AG09309 (cell line): ENCODE measurements at places on chromosomes 5 and 9.

GRCh38 chr5:61995486-61995885 is 310.5 kb upstream of the KIF2A start:
- DNase-seq: no peak

GRCh38 chr9:128442150-128442549 is 13.7 kb upstream of the ODF2 start:
- DNase-seq: no peak

DNA sequence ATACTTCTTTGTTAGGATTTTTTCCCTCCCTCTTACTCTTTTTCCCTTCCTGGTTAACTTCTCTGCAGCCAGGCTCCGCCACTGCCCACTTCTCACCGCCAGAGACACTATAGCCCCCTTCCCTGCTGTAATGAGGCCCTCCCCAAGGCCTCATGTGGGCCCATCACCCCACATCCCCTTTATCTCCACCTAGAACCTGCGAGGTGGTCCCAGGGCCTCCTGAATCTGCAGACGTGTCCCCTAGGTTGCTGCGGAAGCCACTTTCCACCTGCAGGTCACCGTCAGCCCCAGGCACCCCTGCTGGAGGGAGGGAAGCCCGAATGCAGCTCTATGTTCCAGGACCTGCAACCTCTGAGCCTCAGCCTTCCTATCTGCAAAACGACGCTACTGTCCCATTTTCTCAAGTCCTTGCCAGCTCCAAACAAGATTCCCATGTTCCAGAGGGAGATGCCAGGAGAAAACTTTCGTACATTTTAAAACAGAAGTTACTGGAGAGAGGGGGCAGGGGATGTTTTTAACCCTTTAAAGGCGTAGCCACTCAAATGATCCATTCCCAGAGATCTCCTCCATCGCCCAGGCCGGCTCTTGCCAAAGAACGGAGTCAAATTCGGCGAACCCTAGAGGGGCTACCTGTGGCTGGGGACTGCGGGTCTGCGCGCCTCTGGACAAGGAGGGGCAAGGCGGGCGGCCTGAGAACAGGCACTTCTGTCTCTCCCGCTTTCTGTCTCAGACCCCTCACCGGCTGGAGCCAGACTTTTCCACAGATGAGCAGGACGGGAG is 929 bp downstream of the SH3PXD2B start:
- no peak for DNase-seq

DNA sequence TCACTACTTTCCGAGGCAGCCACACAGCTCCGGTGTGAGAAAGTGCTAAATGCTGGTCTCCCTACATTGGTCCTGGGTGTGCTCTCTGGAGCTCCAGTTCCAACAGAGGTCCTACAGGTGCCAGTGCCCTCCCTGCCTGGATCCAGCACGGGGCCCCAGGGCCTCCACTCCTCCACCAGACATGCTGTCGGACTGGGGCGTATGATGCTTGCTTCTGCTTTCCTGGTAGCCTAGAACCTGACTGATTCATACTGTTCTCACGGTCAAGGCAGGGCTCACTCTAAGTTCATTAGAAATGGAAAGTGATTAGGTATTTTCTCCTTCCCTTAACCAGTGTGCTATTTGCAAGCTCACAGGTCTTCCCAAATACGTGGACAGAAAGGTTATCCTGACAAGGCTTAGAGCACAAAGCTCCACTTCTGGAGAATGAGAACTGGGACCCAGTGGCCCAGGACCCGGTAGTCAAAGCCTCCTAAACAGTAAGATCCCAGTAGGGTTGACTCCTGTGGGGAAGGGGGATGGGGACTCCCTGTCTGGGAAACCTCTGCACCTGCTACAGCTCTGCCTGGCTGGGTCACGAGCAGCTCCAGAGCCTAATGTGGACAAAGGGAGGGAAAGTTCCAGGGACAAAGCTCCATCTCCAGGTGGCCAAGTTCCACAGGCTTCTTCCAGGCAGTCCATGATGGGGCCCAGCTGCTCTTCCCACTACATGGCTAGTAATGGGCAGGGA is 98.1 kb downstream of the PAX5 start:
- DNase-seq: no peak

GRCh38 chr9:134163371-134164196 is 780 bp downstream of the RNU6ATAC start:
- DNase-seq: no peak

DNA sequence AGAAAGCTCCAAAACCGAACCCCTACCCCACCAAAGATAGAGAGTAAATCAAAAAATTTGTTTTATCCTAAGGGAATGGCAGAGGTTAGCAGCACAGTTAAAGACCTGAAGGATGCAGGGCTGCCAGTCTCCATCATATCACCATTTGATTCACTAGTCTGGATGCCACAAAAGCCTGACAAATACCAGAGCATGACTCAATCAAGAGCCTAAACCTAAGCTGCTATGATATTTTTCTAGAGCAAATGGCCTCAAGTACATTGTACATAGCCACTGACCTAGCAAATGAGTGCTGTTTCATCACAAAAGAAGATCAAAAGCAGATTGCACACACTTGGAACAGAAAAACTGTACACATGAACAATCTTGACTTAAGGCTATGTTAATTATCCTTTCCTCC is 48.0 kb downstream of the DPYSL3 start:
- no peak for DNase-seq

DNA sequence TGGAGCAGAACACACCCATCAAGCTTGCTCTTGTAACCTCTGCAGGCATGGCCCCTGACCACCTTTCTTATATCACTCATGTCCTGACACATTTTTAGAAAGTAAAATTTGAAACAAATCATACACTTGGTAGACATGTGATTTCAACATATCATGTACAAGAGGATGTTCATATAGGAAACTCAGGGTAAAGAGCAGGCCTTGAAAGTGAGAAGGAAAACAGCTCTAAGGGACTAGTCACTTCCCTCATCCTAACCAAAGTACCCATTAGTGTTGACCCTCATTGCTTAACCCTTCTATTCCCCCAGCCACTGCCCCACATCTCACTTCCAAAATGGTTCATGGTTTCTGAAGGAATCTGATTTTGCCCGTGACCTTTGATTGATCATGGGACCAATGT is 492.4 kb upstream of the KLF4 start:
- DNase-seq: no peak

DNA sequence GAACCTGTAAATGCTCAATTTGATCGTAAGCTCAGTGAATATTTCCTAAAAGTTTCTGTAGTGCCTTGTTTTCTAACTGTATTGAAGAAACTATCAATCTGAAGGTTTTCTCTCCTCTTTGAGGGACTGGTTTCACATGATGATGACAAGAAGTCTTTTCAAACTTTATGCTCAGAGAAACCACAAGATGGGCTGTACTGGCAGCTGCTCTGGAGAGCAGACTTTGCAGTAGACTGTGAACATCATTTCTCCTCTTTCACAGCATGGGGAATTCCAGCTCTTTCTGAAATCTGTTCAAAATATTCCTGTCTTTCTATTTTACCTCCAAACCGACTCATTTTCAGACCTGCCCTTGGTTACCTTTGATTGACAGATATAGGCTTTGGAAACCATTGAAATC is 194.4 kb downstream of the IZUMO3 start:
- no peak for DNase-seq

DNA sequence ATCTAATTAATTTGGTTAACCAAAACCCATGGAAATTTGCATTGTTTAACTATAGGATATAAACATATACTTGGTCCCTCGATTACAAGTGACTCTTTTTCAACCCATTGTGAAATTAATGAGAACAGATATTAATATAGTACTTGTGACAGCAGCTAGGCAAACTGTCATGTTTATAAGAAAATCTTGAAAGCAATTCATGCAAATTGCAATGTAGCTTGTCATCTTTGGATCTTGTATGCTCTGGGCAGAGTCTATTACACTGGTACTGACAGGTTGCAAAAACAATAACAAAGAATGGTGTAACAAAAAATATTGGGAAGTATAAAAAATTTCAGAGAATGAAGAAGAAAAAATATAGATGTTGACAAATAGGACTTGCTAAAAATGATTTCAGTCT is 941.0 kb downstream of the DNAH5 start:
- no peak for DNase-seq

DNA sequence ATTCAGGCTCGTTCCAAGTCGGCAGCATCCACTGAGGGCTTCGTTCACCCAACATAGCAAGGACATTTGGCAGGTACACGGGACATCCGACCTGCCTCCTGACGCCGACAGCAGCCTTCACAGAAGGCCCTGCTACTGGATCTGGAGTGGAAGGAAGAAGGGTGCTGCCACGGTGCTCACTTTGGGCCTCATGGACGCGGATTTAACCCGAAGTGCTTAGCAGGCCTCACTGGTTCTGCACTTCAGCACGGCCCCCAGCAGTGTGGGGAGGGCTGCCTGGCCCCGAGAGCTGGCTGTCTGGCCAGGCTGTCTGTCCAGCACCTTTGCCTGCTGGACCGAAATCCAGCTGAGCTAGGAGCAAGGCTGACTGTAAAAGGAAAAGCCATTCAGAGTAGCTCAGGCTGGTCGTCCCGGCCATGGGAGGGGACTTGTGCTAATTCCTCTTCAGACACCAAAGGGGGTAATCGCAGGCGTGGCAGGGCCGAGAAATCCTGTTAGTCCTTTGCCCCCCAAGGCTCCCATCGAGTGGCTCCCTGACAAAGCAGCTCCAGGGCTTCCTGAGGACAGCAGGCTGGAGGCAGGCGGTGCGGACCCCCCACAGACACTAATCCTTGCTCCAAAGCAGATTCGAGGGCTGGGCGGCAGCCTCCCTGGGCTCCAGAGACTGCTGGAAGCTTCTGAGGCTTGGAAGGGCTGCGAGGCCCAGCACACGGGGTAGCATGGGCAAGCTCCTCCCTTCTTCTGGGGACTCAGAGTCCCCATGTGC is 11.1 kb upstream of the RXRA start:
- no peak for DNase-seq

DNA sequence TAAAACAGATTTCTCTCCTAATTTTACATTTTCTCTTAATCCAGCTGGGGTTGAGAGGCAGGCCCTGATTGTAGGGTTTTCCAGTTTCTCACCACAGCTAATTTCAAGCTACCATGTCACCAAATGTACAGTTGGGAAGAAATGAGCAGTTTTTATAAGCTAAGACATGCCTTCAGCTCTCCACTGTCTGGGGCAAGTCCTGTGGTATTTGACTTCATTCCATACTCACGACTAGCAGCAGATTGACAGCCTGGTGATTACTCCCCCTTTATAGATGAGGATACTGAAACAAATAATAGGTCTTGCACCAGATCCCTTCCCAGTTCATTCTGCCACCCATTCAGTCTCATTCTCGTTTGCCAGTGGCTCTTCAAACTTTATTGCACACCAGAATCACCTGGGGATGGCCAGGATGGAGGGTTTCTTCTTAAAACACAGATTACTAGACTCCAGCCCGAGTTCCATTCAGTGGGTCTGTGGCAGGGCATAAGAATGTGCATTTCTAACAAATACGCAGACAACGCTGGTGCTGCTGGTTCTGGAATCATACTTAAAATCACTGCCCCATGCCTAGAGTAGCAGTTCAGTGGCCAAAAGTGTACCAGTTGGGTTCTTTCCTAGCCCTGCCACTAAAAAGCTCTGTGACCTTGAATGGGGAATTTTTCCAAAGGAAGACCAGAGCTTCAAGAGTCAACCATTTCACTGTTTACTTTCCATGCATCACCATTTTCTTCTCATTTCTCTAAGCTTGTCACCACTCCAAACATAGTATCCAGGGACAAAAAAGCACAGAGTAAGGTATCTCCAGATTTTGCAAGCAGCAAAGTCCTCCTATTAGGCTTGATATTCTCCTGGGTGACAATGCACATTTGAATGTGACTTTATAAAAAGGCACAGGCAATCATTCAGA is 64.3 kb downstream of the CSNK1A1 start:
- DNase-seq: no peak

- DNase-seq: no peak
These were observed 27.5 kb downstream of the GPX3 start for GRCh38 chr5:151047814-151048425.
